HEK293T (cell line): ENCODE measurements at places on chromosomes 7 and 10.

GRCh38 chr7:2394566-2395082 is 8.8 kb upstream of the CHST12 start:
- DNase-seq: no peak

- no peak for DNase-seq
Measured at GRCh38 chr7:156735851-156736250, 95.3 kb downstream of the RNF32 start.

DNA sequence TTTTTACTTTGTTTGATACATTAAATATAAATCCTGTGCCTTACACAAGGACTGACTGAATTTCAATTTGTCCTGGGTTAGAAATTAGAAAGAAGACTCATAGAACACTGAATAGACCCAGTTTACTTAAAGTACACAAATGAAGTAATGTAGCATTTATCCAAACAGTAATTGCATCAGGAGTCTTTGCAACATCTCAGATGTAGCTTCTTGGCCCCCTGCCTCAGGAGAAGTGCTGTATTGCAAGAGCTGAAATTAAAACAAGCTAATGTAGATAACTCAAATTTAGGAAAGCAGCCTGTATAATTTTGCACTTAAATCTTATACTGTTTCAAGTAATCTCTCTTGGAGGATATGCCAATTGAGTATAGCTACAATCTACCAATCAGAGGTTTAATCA is 54.3 kb upstream of the KCND2 start:
- no peak for DNase-seq

DNA sequence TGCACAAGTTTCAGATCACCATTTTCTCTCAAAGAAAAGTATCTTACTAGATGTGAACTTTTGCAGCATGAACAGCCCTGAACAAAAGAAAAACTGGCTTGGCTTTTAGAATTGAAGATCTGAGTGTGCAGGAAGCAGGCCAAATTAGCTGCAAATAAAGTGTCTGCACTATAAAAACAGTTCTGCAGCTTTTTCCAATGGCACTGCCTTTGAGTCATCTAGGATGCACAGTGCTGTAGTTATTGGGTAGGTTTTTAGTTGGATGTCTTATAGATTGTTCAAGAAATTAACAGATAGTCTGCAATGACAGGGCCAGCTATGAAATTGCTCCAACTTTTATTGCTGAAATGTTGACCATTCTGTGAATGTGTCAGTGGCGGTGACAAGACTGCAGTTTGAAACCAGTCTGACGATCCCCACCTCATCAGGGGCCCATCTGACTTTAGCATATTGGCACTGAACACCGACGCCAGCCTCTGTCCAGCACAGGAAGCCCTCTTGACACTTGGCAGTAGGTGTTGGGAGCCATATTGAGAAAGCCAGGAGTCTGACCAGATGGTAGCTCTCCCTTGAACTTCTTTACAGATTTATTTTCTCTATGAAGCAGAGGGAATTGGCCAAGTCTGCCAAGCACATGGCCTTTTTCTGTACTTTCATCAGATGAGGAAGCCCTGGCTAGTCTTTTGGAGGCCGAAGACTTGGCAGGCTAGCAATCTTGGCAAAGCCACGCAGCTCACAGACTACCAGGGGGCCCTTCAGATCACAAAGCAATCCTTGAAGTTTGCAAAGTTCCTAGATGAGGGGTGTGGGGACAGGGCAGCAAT is 490.6 kb downstream of the NEBL start:
- DNase-seq: no peak

DNA sequence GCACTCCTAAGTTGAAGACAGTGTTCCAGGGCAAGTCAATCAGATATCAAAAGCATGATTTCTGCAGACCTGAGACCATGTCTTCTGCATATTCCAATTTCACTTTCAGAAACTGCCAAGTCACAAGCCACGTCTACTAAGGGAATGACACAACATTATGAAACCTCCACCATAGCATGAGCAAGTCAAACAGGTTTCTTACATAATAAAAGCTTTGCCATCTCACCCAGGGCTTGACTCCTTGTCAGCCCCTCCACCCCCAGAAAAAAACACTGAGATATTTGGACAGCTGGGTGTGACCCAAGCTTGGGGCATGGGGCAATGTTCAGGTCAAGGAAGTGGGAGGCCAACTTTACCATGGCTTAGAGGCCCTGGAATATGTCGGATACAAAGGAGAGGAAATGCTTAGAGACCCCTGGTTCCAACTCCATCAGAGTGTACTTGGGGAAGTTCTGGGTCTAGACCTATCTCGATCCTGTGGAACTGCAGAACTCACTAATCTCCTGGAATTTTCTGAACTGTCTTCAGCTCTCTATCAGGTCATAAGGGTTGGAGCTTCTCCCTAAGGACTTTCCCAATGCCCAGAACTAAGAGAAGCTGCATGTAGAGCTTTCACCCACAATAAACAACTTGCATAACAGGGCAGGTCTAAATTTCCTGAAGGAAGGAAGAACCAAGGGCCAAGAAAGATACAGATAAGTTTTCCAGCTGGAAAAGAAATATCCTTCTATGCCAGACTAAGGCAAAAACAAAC is 80.6 kb upstream of the NAMPT start:
- DNase-seq: no peak
